ENCODE measurements at places on chromosomes 3 and 15.
A peak's percentile ranks its signal among the peaks of the same experiment; 100 is the strongest.

- DNase-seq = no peak
Measured at GRCh38 chr3:141311170-141311495, 57.2 kb upstream of the ZBTB38 start.

GRCh38 chr3:110646496-110646895, 425.1 kb upstream of the NECTIN3 start:
- no peak for DNase-seq

GRCh38 chr15:94360251-94360685, 128.9 kb downstream of the MCTP2 start:
- DNase-seq = no peak

DNA sequence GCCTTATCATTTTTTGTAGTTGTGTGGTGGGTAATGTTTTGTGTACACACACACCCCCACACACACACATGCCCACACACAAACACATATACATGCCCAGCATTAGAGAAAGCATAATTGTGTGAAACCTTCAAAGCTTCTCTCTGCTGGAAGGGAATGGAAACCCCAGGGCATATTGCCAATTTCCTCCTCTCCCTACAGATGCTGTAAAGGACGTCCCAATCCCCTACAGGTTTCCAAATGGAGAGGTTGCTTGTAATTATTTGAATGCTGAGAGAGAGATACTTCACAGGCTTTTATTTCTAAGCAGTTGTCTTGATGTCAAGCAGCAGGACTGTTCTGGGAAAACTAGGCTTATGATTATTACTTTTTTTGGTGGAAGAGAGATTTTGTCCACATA, 23.0 kb upstream of the CCK start:
- no peak for DNase-seq

DNA sequence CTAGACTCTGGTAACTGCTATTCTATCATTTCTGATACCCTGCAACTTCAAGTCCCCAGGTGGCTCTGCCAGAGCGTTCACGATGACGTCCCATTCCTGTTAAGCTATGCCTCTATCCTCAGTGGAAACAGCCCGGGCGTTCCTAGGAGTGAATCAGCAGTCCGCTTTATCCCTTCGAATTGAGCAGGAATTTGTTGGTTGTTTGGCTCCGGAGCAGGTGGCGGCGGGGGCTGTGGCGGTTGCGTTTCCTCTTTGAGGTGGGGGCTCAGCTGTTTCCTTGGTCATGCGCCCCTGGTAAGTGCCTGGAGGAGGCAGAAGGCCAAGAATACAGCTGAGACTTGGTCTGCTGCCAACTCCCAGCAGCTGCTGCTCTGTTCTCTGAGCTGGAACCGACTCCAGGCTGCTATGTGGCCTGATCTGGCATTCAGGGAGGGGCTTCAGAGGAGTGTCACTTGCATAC, 25.2 kb downstream of the ARPP21 start:
- peak; percentile 50 for DNase-seq

- no peak for DNase-seq
Measured at GRCh38 chr15:25740383-25741255, 122.5 kb downstream of the ATP10A start.

GRCh38 chr3:24503616-24504113, 9.0 kb upstream of the THRB start:
- DNase-seq = no peak

- DNase-seq = no peak
Measured at GRCh38 chr3:37944391-37944842, 46.2 kb upstream of the VILL start.

- no peak for DNase-seq
Measured at GRCh38 chr15:68224546-68225250, 4.8 kb downstream of the CLN6 start.

- DNase-seq = no peak
Measured at GRCh38 chr3:188331166-188331565, 177.2 kb downstream of the LPP start.

GRCh38 chr3:140225996-140226395, 291.0 kb downstream of the CLSTN2 start:
- DNase-seq = no peak

DNA sequence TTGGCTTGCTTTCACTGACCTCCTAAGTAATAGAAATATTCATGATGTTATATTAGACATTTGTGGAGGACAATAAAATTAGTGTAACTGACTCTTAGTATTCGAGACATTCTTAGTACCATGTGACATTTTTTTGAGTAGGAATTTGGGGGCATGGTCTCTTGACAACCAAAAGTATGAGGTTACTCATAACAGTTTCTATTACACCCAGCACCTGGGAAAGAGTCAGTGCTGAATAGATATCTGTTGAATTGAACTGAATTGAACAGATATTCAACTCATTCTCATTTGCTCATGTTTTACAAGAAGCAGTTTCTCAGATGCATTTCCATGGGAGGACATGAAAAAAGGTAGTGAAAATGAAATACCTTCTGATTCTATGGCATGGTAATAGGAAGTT, 84.4 kb downstream of the CMSS1 start:
- DNase-seq = no peak

GRCh38 chr15:57914350-57915055, 151.0 kb downstream of the ALDH1A2 start:
- DNase-seq = no peak

GRCh38 chr15:41692049-41692448, 31.8 kb downstream of the MGA start:
- no peak for DNase-seq

- no peak for DNase-seq
Measured at GRCh38 chr3:126488185-126488584, 12.5 kb upstream of the ZXDC start.

GRCh38 chr15:39052323-39052705, 487.7 kb upstream of the RASGRP1 start:
- DNase-seq = no peak

GRCh38 chr15:90495067-90495466, 34.7 kb upstream of the CRTC3 start:
- DNase-seq = no peak

DNA sequence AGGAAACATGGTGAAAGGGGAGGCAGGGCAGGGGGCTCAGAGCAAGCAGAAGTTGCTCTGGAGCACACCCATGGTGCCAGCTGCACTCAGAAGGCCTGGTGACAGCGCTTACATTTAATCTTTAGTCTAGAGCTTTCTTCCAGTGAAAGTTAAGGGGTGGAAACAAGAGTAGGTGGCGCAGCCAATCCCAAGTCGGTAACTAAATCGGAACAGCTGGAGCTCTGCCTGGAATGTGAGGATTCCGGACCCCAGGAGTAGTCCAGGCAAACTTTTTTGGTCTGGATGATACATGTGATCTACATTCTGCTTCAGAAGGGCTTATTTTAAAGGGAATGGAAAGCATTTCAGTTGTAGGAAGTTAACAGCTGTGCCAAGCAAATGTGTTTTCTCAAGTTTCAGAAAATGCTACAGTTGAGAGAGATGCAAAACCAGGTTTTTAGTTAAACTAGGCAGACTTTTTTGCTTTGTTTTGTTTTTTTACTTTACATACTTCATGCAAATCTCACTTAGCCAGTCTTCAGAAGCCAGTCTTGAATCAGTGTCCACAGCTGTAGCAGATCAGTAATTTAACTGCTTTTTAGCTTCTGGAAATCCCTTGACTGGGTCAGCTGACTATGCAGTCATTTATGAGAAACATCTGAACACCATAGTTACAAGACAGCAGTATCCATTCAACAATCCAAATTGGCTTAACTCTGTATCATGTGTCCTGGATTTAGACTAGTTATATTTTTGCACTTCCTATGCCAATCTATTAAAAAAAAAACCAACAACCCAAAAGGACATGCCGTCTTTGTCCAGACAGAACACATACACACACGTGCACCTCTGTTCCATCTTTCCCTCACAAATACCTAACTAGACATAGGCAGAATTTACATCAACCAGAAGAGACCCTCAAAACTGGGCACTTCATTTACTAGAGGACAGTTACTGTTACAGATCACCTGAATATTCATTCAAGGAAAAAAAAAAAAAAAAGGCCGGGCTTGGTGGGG, 33.2 kb downstream of the ZNF106 start:
- peak; percentile 92 for DNase-seq

- no peak for DNase-seq
Measured at GRCh38 chr15:89203705-89204273, 17.6 kb downstream of the RLBP1 start.

Measured in iPS-NIHi11 (cell line).